ENCODE measurements at places on chromosomes 16 and 17.

GRCh38 chr16:79089735-79090284 is 510.7 kb downstream of the MAF start:
- DNase-seq: peak; percentile 40

- DNase-seq: no peak
These were observed 16.5 kb upstream of the ZFHX3 start for GRCh38 chr16:73064212-73064993.

DNA sequence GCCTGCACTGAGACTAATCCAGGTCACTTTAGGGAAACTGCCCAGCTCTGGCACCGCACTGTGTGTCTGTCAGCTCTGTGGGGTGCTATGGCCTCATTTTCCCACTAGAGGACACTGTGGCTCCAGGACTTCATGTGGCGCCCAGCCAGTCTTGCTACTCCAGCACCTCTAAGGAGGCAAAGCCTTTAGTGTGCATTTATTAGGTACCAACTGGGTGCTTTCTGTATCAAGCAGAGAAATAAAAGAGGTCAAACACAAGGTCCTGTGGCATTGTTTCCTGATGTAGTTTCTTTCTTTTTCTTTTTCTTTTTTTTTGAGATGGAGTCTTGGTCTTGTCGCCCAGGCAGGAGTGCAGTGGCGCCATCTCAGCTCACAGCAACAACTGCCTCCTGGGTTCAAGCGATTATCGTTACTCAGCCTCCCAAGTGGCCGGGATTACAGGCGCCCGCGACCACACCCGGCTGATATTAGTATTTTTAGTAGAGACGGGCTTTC is 12.5 kb upstream of the RHBDL3 start:
- DNase-seq: peak; percentile 66

- DNase-seq: no peak
These were observed 47.1 kb upstream of the TEKT3 start for GRCh38 chr17:15388356-15389041.

DNA sequence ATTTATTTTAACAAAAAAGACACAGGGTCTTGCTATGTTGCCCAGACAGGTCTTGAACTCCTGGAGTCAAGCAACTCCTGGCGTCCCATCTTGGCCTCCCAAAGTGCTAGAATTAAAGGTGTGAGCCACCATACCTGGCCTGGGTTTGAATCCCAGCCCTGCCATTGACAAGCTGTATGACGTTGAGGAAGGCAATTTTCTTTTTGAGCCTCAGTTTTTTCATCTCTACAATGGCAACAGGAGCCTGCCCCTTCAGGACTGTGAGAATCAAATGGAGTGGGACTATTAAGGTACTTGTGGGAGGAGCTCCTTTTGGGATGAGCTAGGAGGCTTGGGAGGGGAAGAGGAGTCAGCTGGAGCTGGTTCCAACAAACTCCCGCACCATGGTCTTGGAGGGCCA is 6.2 kb downstream of the RARA start:
- no peak for DNase-seq

DNA sequence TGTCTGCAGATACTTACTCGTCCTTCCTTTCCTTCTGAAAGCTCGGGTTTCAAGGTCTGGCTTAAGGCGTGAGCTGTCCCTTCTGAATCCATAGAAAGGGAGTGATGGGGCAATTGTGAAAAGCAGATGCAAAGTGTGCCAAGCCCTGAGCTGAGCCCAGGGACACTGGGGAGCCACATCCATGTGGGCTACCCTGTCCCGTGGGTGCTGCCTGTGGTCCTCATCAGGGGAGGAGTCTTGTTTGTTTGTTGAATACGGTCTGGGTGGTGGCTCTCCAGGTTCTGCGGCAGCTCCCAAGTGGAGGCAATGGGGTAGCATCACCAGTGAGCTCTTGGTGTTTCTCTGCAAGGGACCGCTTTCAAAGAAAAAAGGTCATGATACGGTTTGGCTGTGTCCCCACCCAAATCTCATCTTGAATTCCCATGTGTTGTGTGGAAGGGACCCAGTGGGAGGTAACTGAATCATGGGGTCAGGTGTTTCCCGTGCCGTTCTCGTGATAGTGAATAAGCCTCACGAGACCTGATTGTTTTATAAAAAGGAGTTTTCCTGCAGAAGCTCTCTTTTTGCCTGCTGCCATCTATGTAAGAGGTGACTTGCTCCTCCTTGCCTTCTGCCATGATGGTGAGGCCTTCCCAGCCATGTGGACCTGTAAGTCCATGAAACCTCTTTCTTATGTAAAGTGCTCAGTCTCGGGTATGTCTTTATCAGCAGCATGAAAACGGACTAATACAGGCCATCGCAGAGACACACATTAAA is 1.0 kb upstream of the ALG1 start:
- DNase-seq: no peak

GRCh38 chr16:16037970-16038369 is 88.6 kb downstream of the ABCC1 start:
- no peak for DNase-seq

DNA sequence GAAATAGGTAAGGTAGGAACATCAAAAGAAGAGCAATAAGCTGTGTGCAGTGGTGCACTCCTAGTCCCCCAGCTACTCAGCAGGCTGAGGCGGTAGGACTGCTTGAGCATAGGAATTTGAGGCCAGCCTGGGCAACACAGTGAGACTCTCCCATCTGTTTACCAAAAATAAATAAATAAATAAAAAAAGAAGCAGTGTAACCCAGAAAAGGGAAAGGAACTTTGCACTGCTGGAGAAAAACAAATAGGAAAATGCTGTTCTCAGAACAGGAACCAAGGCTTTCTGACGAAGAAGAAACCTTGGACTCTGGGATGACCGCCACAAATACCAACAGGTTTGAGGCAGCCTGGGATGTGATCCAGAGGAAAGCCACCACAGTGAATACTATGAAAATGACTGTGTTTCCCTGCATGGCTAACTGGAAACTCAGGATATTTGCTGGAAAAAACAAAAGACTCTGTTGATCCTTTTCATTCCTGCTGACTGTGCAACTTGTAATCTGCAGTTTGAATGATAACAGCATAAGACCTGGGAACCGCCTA is 41.2 kb downstream of the TTC19 start:
- DNase-seq: no peak

- no peak for DNase-seq
These were observed 99.8 kb downstream of the SMG6 start for GRCh38 chr17:2203818-2204217.

DNA sequence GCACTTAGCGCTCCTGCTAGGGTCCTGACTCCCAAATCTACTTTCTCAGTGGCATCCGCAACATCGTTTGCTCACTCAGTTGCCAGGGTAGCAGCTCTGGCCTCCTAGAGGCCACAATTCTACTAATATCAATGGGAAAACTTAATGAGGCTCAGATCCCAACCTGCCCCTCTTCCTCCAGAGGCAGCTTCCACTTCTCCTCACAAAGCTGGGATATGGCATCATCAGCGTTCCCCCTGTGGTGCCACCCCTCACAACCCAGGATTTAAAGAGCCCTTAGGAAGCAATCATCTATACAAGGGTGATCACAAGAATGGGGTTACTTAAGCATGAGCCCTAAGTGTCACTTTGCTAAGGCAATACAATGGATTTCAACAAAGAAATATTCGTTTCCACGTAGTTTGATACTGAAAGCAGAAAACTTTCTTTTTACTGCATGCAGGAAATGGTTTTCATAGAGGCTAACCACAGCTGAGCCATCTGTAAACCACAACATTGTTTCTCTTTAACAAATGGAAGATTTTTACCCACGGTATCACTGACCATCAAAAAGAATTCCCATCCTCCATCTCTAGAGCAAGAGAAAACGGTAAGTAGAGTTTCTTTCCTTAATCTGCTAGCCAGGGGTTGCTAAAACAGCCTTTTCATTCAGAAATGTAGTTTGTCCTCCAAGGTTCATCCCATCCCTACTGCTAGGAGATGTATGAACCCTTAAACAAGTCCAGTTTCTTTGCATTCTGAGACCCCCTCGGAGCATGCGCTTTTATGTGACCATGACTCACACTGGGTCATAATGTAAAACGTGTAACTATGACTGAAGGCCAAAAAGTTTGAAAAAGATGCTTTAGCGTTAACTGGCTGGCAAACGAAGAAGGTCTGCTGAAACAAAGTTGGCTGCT is 68.3 kb upstream of the BCAR1 start:
- DNase-seq: peak; percentile 14

DNA sequence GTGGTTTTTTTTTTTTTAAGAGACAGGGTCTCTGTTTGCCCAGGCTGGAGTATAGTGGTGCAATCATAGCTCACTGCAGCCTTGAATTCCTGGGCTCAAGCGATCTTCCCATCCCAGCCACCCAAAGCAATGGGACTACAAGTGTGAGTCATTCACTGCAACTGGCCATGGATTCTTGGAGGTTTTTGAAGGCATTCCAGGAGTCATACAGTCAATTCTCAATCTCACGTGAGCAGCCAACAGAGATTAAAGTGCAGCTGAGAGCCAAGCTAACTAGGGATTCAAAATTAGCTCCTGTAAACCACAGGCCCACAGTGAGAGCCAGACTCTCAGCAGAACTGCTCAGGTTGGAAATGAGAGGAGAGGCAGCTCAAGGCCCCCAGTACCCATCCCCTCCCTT is 30.2 kb downstream of the XPO6 start:
- no peak for DNase-seq

- no peak for DNase-seq
These were observed 2.1 kb downstream of the KCNAB3 start for GRCh38 chr17:7927596-7927995.

DNA sequence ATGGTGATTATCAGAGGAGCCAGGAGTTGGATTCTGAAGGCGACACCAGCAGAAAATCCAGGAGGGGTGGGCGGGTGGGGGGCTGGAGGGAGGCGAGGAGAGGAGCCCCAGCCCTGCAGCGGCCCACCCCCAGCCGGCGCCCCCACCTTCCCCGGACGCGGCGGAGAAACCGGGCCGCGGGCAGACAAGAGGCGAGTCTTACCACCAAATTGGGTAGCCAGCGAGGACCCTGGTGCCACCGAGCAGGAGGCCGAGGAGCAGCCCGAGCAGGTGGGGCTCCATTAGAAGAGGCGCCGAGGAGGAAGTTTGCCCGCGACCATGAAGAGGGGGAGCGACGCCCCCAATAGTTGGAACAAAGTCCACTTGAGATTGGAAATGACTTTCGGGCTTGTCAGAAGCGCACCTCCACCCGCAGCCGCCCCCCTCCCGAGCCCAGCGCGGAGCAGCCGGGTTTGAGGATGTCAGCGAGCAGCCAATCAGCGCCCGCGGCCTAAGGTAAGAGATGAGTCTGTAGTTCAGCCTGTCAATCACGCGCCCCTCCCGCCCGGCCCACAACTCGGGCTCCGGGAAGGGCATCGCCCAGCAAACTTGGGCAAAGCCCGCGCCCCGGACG is at the start of gene WNT3:
Gene WNT3 (minus strand): TSS at position 377 of the 613 bp plus-strand sequence. CDS start 95 bp downstream, at position 282.
- peak; percentile 47 for DNase-seq

GRCh38 chr17:73010414-73010813 is 82.1 kb downstream of the SLC39A11 start:
- no peak for DNase-seq

GRCh38 chr17:74200112-74200511 is 3.4 kb upstream of the RPL38 start:
- DNase-seq: no peak

GRCh38 chr17:34721326-34721725 is 141.9 kb downstream of the TMEM132E start:
- no peak for DNase-seq

- DNase-seq: no peak
These were observed 44.9 kb upstream of the BAHCC1 start for GRCh38 chr17:81350320-81350890.

GRCh38 chr17:19392303-19392702 is 5.3 kb upstream of the MFAP4 start:
- no peak for DNase-seq

DNA sequence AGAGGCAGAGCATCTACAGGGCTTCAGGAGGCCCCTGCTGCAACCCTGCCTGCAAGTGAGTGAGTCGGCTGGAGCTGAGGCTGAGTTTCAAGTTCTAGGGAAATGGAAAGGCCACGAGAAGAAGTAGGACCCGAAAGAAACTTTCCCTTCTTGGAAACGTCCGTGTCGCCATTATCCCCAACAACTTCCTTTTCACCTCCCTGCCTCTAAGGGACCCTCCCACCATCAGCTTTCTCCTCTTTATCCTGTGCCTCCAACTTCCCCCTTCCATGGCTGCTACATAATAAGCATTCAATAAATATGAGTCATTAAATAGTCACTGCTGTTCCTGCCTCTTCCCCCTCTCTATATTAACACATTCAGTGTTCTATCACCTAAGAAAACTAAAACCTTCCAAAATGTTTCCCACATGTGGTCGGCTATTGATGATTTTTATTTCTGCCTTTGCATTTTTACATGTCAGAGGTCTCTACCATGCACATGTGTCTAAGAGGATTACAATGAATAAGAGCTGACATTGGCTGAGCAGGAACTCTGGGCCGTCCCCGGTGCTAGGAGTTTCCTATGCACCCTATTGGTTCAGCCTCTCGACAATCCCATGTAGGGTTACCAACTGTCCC is 115.9 kb upstream of the TNRC6C start:
- DNase-seq: no peak

DNA sequence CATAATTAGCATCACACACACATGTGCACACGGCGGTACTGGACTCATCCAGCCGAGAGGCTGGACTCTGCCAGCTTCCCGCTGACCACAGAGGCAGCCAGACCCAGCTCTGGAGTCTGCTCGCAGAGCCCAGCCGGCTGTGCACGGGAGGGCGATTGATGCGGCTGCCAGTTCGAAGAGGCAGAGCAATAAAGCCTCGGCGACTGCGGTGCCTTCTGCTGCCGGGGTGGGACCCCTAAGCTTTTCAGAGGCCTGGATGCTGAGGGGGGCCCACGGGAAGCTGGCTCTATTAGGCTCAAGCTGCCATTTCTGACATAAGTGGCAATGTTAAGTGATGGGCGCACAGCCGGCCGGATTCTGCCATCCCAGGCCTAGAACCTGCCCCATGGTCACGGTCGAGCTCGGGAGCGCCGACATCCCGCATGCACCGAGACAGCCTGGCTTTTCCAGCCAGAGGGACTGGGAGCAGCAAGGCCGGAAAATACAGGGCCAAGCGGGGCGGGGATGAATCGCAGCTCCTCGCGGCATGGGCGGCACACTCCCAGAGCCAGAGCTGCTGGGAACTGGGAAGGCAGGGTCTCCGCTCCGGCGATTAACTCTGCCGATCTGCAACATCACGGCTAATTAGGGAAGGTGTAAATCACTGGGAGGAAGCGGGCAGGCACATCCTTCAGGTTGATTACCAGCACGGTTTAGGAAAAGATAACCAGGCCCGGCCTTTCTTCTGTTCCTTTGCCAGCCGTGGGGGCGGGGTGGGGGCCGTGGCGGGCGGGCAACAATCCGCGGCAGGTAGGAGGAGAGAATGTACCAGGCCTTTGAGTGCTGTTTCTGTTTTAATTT is 57.7 kb downstream of the TBC1D16 start:
- DNase-seq: no peak

DNA sequence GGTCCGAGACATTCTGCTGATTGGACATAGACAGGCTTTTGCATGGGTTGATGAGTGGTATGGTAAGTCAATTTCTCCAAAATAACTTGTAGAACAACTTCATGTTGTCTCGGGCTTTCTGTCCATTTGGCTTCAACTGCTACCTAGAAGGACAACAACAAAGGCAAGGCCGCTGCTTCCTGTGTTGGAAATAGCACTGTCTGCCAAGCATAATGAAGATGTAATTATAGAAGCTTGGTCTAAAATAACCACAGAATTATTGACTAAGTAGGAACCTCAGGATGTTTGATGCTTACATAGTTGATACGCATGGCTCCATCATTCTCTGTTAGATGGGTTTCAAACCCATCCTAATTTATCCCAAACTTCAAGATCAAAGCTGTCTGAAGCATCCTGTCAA is 42.3 kb upstream of the NOL11 start:
- no peak for DNase-seq

All from CD4-positive, alpha-beta T cell treated with Interleukin-1 beta for 1 hour (primary cell).